Caco-2 (cell line): ENCODE measurements at places on chromosomes 1 and 21. TPM values are rescaled to one million over a fixed set of nuclear protein-coding genes. Genes with fewer than 3 reads are reported as not detected.

MYOM3 gene
- total RNA-seq = not detected in 2 replicates

DIO1 gene
- total RNA-seq = 6.8 and 7.1 TPM in 2 replicates

AADACL4 gene
- total RNA-seq = not detected in 2 replicates

PTPN7 gene
- total RNA-seq = not detected in 2 replicates

INTS11 gene
- total RNA-seq = 103 and 115 TPM in 2 replicates

P3H1 gene
- total RNA-seq = 20.5 and 21.2 TPM in 2 replicates

FCRL2 gene
- total RNA-seq = not detected in 2 replicates

MAP10 gene
- not detected in 2 replicates for total RNA-seq

FCGR3A gene
- total RNA-seq = not detected in 2 replicates

SAMD13 gene
- total RNA-seq = 0.53 and 0.59 TPM in 2 replicates

CELA2B gene
- total RNA-seq = not detected in 2 replicates

EXTL2 gene
- total RNA-seq = 7.2 and 7.4 TPM in 2 replicates

CLDN8 gene
- not detected in 2 replicates for total RNA-seq

MFAP2 gene
- total RNA-seq = 20.5 and 22.7 TPM in 2 replicates

CNIH3 gene
- 1.3 and 2.2 TPM in 2 replicates for total RNA-seq

LRRC39 gene
- 0.23 TPM in 1 of 2 replicates, not detected in the other for total RNA-seq

ERG gene
- total RNA-seq = not detected in 2 replicates

HES4 gene
- 45.5 and 53.8 TPM in 2 replicates for total RNA-seq

ASAP3 gene
- 10.8 and 12.1 TPM in 2 replicates for total RNA-seq

FAM131C gene
- 0.41 and 0.44 TPM in 2 replicates for total RNA-seq

HEYL gene
- total RNA-seq = 3.0 and 3.4 TPM in 2 replicates

CGN gene
- total RNA-seq = 147 TPM in 2 replicates

JAM2 gene
- total RNA-seq = 0.20 TPM in 1 of 2 replicates, not detected in the other

GIPC2 gene
- total RNA-seq = 4.3 and 4.4 TPM in 2 replicates

POU3F1 gene
- not detected in 2 replicates for total RNA-seq

SPRR3 gene
- 0.70 and 1.0 TPM in 2 replicates for total RNA-seq

TIE1 gene
- total RNA-seq = not detected in 2 replicates

CHODL gene
- 0.16 TPM in 1 of 2 replicates, not detected in the other for total RNA-seq

CD2 gene
- total RNA-seq = not detected in 2 replicates

A3GALT2 gene
- not detected in 2 replicates for total RNA-seq

TP73 gene
- 11.7 and 11.9 TPM in 2 replicates for total RNA-seq

SELE gene
- total RNA-seq = not detected in 2 replicates

B3GALT5 gene
- 0.18 and 0.39 TPM in 2 replicates for total RNA-seq

TMPRSS15 gene
- total RNA-seq = not detected in 2 replicates

HSD3B2 gene
- not detected in 2 replicates for total RNA-seq

AMY1C gene
- not detected in 2 replicates for total RNA-seq

MRAP gene
- not detected in 2 replicates for total RNA-seq

OLIG2 gene
- total RNA-seq = not detected in 2 replicates

PPFIA4 gene
- total RNA-seq = 8.7 and 9.4 TPM in 2 replicates

PTPRU gene
- 32.9 and 41.4 TPM in 2 replicates for total RNA-seq

NMNAT2 gene
- 16.4 and 20.1 TPM in 2 replicates for total RNA-seq

SPATC1L gene
- 3.1 and 4.6 TPM in 2 replicates for total RNA-seq

UQCRHL gene
- 1.8 and 1.9 TPM in 2 replicates for total RNA-seq

SRGAP2C gene
- 0.98 and 1.2 TPM in 2 replicates for total RNA-seq

TBX19 gene
- total RNA-seq = 2.8 and 3.3 TPM in 2 replicates

KRTAP10-6 gene
- not detected in 2 replicates for total RNA-seq

CLCA4 gene
- total RNA-seq = not detected in 2 replicates

USH2A gene
- total RNA-seq = 0.11 and 0.26 TPM in 2 replicates

RGS4 gene
- 0.23 and 1.4 TPM in 2 replicates for total RNA-seq

HSPA6 gene
- total RNA-seq = 0.32 and 0.60 TPM in 2 replicates

ZCCHC17 gene
- total RNA-seq = 21.4 and 24.1 TPM in 2 replicates

PRRC2C gene
- total RNA-seq = 208 and 237 TPM in 2 replicates

NTRK1 gene
- not detected in 2 replicates for total RNA-seq

U2AF1 gene
- total RNA-seq = 58.6 and 64.8 TPM in 2 replicates

HCRTR1 gene
- total RNA-seq = not detected in 2 replicates

MACF1 gene
- 104 and 114 TPM in 2 replicates for total RNA-seq

GPR25 gene
- not detected in 2 replicates for total RNA-seq

LCE6A gene
- total RNA-seq = not detected in 2 replicates
